Non-pigmented ciliary epithelial cell (primary cell): ENCODE measurements at places on chromosomes 4 and X.

DNA sequence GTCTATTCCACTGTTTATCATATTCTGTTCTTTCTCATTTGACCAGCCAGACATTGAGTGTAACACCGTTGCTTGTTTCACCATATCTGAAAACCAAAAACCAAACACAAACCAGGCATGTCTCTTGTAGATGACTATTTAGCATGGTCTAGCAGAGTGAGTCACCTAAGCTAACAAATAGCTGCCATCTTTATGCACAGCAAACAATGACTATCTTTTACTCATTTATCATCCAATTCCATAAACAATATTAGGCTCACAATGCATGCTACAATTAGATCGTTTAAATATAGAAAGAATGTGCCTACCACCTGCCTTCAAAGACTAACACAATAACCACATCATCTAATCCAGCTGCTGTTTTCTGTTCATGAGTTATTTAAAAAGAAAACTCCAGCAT lies 495.4 kb downstream of the PCDH19 start:
- no peak for DNase-seq

GRCh38 chrX:37644381-37645305 lies 40.9 kb upstream of the XK start:
- no peak for DNase-seq

DNA sequence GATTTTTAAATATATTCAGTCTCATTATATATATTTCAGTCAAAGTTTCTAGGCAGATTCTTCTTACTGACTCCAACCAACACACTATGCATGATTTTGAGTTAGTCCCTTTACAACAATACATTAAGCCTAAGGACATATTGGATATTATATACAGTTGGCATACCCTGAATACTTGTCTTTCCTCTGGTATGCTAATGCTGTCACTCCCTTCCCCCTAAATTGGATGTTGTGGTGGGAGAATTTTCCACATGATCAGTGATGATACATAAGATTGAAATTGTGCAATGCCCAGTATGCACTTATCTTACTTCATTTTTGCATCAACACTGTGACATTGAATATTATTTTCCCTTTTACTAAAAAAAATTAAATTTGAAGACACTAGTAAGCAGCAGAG lies 935.2 kb downstream of the PCDH7 start:
- DNase-seq, result peak; percentile 38

DNA sequence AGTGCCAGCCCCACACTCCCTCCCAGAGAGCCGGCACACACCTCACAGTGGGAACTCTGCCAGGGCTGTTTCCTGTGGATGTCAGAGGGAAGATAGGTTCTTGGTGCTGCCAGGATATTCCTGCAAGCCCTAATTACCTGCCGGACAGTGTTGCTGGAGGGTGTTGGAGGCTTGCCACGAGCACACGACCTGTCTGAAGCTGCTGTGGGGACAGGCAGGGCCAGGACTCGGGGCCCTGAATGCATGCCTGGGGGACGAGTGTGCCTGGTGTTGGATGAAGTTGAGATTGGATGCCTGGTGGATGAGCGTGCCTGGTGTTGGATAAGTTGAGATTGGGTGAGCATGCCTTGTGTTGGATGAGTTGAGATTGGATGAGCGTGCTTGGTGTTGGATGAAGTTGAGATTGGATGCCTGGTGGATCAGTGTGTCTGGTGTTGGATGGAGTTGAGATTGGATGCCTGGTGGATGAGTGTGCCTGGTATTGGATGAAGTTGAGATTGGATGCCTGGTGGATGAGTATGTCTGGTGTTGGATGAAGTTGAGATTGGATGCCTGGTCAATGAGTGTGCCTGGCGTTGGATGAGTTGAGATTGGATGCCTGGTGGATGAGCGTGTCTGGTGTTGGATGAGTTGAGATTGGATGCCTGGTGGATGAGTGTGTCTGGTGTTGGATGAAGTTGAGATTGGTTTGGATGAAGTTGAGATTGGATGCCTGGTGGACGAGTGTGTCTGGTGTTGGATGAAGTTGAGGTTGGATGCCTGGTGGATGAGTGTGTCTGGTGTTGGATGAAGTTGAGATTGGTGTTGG lies 23.2 kb upstream of the UVSSA start:
- DNase-seq, result peak; percentile 94

DNA sequence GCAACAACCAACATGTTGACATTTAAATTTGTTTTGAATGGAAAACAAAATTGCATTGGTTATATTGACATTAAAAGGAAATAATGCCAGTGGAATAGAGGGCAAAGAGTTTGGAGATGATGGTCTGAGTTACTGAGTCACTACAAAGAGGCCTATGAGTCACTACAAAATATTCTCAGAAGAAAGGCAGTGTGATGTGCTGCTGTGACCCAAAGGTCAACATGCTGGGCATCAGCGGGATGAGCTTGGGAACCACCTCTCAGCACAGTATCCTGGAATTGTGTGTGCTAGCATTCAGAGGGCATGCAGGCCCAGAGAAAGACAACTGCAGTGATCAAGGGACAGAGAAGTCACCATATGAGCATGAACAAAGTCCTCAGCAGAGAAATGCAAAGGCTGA lies 2.8 kb downstream of the CMC4 start:
- DNase-seq, result peak; percentile 13

- DNase-seq, result no peak
These were observed 37.1 kb downstream of the PTPN13 start for GRCh38 chr4:86631166-86631565.

DNA sequence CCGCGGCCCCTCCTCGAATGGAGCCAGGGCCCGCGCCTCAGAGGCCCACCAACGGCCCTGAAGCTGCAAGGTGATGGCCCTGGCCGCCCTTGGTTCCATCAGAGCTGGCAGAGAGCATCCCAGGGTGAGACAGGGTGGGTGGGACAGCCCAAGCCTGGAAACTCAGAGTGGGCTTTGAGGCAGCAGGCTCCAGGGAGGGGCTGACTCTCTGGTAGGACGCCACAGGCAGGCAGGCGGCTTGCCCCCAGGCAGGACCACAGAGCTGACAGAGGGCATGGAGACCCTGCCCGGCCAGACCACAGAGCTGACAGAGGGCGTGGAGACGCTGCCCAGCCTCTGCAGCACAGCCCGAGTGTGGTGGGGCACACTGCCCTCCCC lies 4.8 kb downstream of the MYL5 start:
- no peak for DNase-seq
